Endodermal cell (in vitro differentiated cells): ENCODE measurements at places on chromosomes 1 and 21. TPM values are rescaled to one million over a fixed set of nuclear protein-coding genes. Genes with fewer than 3 reads are reported as not detected.

DNA sequence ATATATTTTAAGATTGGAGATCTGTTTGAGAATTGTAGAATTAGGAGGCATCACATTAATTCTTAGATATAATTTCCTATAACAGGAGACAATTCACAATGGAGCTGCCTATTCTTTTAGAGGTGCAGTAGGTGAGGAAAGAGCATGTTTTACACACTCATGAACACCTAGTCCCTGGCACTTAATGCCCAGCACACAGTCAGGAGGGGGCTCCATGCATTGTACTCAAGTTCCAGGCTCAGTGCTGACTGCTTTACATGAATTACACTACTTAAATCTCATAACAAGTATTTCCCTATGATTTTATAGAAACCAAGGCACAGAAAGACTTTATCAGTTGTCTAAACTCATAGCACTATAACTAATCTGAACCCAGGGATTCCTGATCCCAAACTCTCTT, 360 bp upstream of the GBP3 start:
- H3K36me3 ChIP-seq: no peaks in the 10 kb centered on the region
- H3K27ac ChIP-seq: no peak overlapping the region

DNA sequence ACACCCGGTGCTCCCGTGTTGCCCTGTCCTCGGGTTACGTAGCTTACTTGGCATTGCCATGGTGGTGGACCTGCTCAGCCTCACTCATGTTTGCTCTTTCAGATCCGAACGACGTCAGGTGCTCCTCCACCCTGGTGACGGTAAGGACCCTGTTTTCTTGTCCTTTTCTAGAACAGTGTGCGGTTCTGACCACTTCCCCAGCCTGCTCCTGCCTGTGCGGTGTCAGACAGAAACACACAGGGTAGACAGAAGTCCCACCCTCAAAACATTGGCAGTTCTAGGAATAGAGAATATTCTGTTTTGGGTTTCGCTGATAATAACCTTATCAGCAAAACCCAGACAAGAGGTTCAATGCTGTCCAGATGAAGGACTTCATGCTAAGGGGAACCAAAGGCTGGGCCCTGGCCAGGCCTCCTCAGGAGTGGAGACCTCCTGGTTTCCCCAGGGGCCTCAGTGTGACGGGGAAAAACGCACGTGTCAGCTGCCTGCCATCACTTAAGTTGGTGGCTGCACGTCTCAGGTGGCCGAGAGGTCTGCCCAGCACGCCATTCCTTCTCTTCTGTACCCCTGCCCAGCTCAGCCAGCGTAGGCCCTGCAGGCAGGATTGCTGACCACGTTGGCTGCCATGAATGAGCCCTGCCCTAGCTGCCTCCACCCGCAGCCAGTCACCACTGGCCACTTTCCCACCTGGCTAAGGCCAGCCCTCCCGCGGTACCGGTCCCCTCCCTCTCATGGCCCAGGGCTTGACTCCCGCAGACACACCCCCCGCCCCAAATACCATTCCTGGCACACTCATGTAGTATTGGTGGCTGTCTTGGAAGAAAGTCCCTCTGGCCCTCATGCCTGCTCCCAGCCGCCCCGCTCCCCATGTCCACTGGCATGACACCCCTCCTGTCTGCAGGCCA, 33.6 kb downstream of the SLC37A1 start:
- no peak overlapping the region for H3K4me3 ChIP-seq
- H3K27me3 ChIP-seq: no peaks in the 10 kb centered on the region
- no peaks in the 10 kb centered on the region for H3K4me1 ChIP-seq
- no peak for DNase-seq

GRCh38 chr21:36461918-36462486, 17.9 kb downstream of the CLDN14 start:
- DNase-seq: peak; percentile 53
- no peaks in the 10 kb centered on the region for H3K27me3 ChIP-seq
- no peaks in the 10 kb centered on the region for H3K4me1 ChIP-seq
- no peak overlapping the region for H3K4me3 ChIP-seq

DNA sequence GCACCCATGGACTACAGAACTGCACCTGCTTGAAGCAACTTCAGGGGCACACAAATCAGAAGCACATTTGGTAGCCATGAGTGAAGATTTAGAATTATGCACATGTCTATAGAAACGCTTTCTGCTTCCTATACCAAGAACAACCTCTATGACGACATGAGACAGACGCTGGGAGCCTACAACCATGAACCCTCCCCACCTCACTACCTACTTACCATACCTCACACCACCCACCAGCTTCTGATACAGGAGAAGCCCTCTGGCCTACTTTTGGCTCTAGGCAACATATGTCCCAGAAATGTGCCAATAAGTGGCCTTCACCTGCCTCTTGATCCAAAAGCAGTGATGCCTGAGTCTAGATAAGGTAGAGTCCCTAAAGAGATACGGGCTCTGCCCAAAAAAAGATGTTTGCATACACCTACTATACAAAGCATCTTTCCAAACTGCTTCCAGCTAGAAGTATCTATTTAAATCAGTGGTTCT, 58.5 kb downstream of the SLC45A1 start:
- no peak overlapping the region for H3K27ac ChIP-seq
- H3K4me3 ChIP-seq: no peak overlapping the region
- H3K36me3 ChIP-seq: peaks cover 41% of the 10 kb centered on the region
- no peaks in the 10 kb centered on the region for H3K27me3 ChIP-seq
- peaks cover 11% of the 10 kb centered on the region for H3K4me1 ChIP-seq

GRCh38 chr21:36246080-36246631, 73.8 kb upstream of the MORC3 start:
- no peaks in the 10 kb centered on the region for H3K36me3 ChIP-seq
- no peaks in the 10 kb centered on the region for H3K27me3 ChIP-seq
- no peak for DNase-seq
- H3K4me1 ChIP-seq: peaks cover 5% of the 10 kb centered on the region

GRCh38 chr1:185104083-185104482, 52.7 kb downstream of the TRMT1L start:
- H3K4me1 ChIP-seq: no peaks in the 10 kb centered on the region
- no peak overlapping the region for H3K27ac ChIP-seq
- no peak overlapping the region for H3K4me3 ChIP-seq
- no peak for DNase-seq
- H3K27me3 ChIP-seq: no peaks in the 10 kb centered on the region

- DNase-seq: peak; percentile 47
- H3K4me1 ChIP-seq: peaks cover 6% of the 10 kb centered on the region
- H3K27me3 ChIP-seq: peaks cover 6% of the 10 kb centered on the region
- no peak overlapping the region for H3K4me3 ChIP-seq
- H3K36me3 ChIP-seq: peaks cover 8% of the 10 kb centered on the region
Observed at GRCh38 chr1:41151846-41152245, 90.3 kb downstream of the SCMH1 start.

- H3K36me3 ChIP-seq: no peaks in the 10 kb centered on the region
- DNase-seq: no peak
- H3K4me3 ChIP-seq: no peak overlapping the region
- no peaks in the 10 kb centered on the region for H3K27me3 ChIP-seq
- H3K4me1 ChIP-seq: no peaks in the 10 kb centered on the region
- no peak overlapping the region for H3K27ac ChIP-seq
Observed at GRCh38 chr1:210123383-210123782, 109.2 kb upstream of the SERTAD4 start.

DNA sequence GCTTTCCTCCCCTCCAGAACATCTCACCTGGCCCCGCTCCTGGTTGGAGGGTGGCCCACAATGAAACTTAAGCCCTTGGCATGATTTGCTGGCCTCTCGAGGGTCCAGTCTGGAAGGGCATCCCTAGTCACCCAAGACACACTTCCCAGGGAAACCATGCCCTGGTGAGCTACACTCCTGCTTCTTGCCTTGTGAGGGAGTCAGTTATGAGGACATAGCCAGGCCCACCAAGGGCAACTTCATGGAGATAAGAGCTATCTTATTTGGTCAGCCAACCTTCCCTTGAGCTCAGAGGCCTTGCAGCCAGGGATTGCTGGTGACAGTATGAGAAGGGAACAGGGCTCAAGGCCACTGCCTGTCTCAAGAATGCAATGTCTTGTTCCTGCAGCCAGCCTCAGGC, 9.7 kb downstream of the TNR start:
- no peaks in the 10 kb centered on the region for H3K4me1 ChIP-seq
- no peak overlapping the region for H3K27ac ChIP-seq
- no peak for DNase-seq
- no peaks in the 10 kb centered on the region for H3K27me3 ChIP-seq
- H3K36me3 ChIP-seq: no peaks in the 10 kb centered on the region

- no peaks in the 10 kb centered on the region for H3K27me3 ChIP-seq
- H3K4me1 ChIP-seq: no peaks in the 10 kb centered on the region
- H3K4me3 ChIP-seq: no peak overlapping the region
- no peaks in the 10 kb centered on the region for H3K36me3 ChIP-seq
Observed at GRCh38 chr1:163084330-163084729, 15.2 kb downstream of the RGS4 start.

DNA sequence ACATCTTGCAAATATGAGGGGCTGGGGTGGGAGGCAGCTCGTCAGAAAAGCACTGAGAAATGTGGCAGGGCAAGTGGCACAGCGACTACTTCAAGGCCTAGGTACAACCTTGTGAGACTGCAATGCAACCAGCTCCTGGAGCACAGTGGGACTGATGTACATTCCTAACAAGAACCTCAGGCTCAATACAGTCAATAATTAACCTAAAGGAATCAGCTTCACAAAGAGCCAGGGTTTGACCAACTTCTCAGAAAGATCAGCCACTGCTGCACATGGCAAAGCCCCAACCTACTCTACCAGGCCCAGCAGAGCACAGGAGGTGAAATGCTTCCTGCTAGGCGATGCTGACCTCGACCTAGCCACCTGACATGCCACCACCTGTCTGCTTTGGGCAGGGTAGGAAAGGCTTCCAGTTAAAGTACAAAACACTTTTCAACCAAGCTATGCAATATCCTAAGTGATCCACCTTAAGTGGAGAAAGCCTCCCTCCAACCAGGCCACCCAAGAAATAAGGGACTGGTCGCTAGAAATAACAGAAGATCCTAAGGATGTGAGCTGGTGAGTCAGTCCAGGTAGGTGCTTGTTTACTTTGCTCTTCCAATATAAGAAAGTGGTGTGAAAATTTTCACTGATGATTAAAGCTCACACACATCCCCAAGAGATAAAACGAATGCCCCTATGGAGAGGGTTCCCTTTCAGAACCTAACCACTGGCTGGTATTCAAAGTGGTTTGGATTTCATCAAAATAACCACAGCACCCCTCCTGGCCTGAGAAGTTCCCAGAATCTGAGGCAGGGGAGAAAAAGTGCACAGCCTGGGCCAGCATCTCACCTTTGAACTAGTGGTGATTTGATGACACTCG, 2.1 kb downstream of the RIPK4 start:
- no peaks in the 10 kb centered on the region for H3K36me3 ChIP-seq
- peaks cover 30% of the 10 kb centered on the region for H3K4me1 ChIP-seq
- peaks cover 100% of the 10 kb centered on the region for H3K27me3 ChIP-seq
- H3K27ac ChIP-seq: no peak overlapping the region
- peak overlapping the region; percentile 84 for H3K4me3 ChIP-seq

DNA sequence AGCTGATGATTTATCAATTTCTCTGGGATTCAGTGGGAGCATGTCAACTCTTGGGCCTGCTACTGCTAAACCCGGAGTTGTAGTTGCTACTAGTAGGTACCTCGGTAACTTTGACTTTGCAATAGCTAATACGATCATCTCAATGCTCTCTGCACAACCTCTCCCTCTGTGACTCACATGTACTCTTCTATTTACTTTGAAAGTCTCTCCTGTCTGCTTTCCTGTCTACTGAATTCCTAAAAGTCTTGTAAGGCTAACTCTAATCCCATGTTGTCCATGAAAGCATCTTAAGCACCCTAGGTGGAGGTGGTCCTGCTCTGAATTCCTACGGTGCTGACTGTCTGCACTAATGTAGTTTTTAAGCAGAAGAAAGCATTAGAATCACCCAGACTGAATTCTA, 29.3 kb downstream of the SLC9C2 start:
- H3K36me3 ChIP-seq: no peaks in the 10 kb centered on the region
- no peak overlapping the region for H3K27ac ChIP-seq
- no peak for DNase-seq

GRCh38 chr1:101914473-101915242, 82.1 kb downstream of the OLFM3 start:
- no peak overlapping the region for H3K4me3 ChIP-seq
- no peak for DNase-seq
- H3K27ac ChIP-seq: no peak overlapping the region

DNA sequence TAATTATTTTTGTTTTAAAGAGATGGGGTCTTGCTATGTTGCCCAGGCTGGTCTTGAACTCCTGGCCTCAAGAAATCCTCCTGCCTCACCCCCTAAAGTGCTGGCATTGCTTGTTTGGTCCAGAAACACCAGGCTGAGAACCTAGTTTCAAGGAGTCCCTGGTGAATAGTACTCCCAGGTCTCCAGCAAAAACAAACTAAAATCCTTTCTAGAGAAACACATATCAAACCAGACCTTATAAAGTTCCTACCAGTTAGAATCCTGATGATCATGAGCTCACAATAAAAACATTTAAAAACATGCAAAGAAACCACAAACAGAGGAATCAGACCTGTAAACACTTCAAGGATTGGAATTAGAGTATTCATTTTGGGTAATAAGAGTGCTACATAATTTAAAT, 34.4 kb upstream of the PADI1 start:
- H3K36me3 ChIP-seq: no peaks in the 10 kb centered on the region
- no peak for DNase-seq
- no peaks in the 10 kb centered on the region for H3K27me3 ChIP-seq

GRCh38 chr1:228291906-228292608, 84.2 kb downstream of the OBSCN start:
- H3K4me1 ChIP-seq: no peaks in the 10 kb centered on the region
- no peak overlapping the region for H3K4me3 ChIP-seq
- no peaks in the 10 kb centered on the region for H3K27me3 ChIP-seq
- H3K36me3 ChIP-seq: peaks cover 13% of the 10 kb centered on the region
- no peak for DNase-seq
- no peak overlapping the region for H3K27ac ChIP-seq

GRCh38 chr21:44758781-44759627, 42.6 kb downstream of the UBE2G2 start:
- H3K36me3 ChIP-seq: no peaks in the 10 kb centered on the region
- no peaks in the 10 kb centered on the region for H3K27me3 ChIP-seq
- H3K4me1 ChIP-seq: no peaks in the 10 kb centered on the region
- H3K4me3 ChIP-seq: no peak overlapping the region
- DNase-seq: peak; percentile 46

- no peaks in the 10 kb centered on the region for H3K36me3 ChIP-seq
- H3K4me3 ChIP-seq: no peak overlapping the region
- no peaks in the 10 kb centered on the region for H3K27me3 ChIP-seq
- DNase-seq: no peak
- no peak overlapping the region for H3K27ac ChIP-seq
Observed at GRCh38 chr1:20698195-20698910, 19.5 kb downstream of the KIF17 start.

- peaks cover 34% of the 10 kb centered on the region for H3K4me1 ChIP-seq
- H3K27ac ChIP-seq: peak overlapping the region; percentile 92
- no peak overlapping the region for H3K4me3 ChIP-seq
- no peaks in the 10 kb centered on the region for H3K36me3 ChIP-seq
- H3K27me3 ChIP-seq: no peaks in the 10 kb centered on the region
Observed at GRCh38 chr1:218494449-218494852, 149.3 kb downstream of the TGFB2 start.

Gene MIXL1
- total RNA-seq: 86.3 and 108 TPM in 2 replicates

Gene ADORA1
- total RNA-seq: 1.4 and 2.0 TPM in 2 replicates

Gene VSIG8
- total RNA-seq: not detected in 3 replicates

Gene PODN
- total RNA-seq: 3.1 and 3.6 TPM in 2 replicates

Gene HSD3B1
- not detected in 2 replicates for total RNA-seq

Gene SPATA1
- 0.52 and 0.55 TPM in 2 replicates for total RNA-seq

Gene VASH2
- total RNA-seq: 30.2 and 30.6 TPM in 2 replicates

Gene SPRR5
- total RNA-seq: not detected in 3 replicates
